ENCODE measurements at places on chromosomes 7 and 10. TPM values are rescaled to one million over a fixed set of nuclear protein-coding genes. Genes with fewer than 3 reads are reported as not detected.

- DNase-seq, result no peak
Observed at GRCh38 chr7:39459636-39460035, 106.6 kb upstream of the YAE1 start.

- no peak for DNase-seq
Observed at GRCh38 chr7:144565586-144565985, 162.1 kb upstream of the NOBOX start.

DNA sequence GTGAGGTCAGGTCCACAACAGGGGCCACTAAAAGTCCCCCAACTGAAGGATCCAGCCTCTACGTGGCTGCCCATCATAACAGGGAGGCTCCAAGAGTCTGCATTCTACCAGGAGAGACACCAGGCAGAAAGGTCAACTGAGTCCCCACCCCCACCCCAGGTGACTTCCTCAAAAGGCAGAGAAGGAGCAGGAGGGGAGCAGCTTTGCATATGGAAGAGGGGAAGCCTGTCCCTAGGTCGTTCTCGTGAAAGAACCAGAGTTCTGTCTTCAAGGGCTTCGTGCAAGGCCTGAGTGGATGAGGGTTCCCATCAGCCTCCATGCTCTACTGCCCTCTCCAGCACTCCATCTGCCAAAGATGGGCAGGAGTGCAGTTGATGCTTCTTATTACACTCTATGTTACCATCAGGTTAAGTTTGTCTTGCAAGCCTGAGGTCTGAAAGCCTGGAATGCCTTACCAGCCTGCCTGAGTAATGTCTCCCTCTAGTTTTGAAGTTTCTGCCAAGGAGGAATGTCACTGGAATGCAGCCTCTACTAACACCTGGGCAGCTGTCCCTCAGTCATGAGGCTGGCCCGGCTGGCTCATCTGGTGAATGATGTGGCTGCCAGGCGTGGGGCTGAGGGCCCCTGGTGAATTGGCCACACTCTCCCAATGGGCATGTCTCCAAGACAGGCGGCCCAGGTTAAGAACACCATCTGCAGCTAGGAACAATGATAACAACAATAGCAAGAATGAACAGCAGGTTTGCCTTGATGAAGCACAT is 54.3 kb upstream of the SMNDC1 start:
- peak; percentile 81 for DNase-seq

GRCh38 chr7:121515229-121515628 is 119.1 kb upstream of the FAM3C start:
- DNase-seq, result peak; percentile 19

DNA sequence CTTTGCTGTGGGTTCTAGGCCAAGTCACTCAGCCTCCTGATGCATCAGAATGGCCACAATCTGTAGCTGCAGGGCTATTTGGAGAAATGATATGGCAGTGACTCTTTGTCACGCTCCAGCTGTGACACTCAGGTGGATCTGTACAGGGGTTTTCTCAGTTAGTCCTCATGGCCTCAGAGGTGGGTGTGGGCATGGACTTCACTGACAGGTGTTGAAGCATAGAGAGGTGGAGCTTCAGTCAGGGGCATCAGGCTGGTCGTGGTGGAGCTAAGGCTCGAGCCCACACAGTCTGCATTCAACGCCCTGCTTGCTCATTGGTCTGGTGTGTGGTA is 21.2 kb downstream of the PALD1 start:
- DNase-seq, result no peak

- no peak for DNase-seq
Observed at GRCh38 chr7:26532471-26532870, 240.8 kb downstream of the SNX10 start.

DNA sequence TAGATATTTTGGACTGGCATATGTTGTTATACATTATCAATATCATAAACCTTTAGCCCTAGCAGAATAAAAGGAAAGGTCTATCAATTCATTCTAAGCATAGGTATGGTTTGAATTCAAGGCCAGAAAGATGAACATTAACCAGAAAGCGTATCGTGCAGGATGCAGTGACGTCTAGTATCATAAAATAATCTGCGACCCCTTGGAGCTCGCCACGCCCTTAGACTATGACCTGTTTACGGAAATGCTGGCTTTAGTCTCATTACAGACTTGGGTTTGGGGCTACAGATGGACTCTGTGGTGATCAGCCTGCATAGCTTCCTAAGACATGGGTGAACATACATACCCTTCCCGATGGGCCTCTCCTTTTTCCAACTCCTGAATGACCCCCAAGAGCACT is 21.5 kb downstream of the INSYN2A start:
- no peak for DNase-seq

DNA sequence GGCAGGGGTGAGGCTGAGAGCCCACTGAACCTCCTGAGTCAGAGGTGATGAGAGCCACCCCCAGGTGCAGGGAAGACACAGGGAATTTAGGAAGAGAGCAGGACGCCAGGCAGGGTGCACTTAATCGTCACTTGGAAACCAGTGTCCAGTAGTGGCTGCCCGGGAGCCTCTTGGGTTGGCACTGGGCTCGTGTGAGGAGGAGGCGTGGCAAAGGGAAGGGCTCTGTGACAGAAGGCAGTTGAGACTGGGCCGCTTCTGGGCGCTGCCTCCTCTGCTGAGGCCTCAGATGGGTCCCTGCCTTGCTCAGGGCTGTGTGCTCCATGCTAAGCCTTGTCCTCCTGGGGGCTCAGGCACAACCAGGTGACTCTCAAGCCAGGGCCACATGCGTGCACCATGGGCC is 13.3 kb downstream of the RET start:
- DNase-seq, result no peak

DNA sequence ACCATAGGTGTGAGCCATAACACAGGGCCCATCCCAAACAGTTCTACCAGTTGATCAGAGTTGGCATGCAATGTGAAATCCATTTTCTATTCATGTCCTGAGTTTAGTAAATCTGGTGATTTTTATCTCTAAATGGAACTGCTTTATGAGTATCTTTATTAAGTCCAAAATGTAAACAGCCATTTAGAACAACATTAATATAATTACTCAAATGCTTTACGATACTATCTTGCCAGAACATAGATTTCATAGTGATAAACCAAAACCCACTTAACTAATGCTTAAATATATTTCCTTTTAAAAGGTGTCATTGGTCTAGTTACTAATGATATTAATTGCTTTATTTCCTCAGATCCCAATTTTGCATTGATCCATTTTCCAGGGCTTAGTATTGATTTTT is 80.7 kb downstream of the PLCE1 start:
- no peak for DNase-seq

- DNase-seq, result no peak
Observed at GRCh38 chr10:97584798-97585438, 729 bp downstream of the HOGA1 start.

DNA sequence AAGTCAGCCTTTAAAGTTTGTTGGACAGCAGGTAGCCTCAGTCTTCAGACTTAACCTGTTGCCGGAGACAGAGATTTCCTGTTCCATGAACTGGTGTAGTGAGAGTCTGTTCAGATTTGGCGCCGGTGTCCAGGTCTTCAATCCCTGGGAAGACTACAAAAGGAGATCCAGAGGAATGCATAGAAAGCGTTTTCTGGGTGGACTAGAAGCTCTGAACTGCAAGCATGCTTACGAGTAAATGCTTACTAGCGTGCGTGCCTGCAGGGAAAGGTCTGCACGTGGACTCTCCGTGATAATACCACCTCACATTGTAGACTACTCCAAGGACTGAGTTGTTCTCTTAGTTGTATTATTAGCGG is 878 bp downstream of the GLRX3 start:
- DNase-seq, result peak; percentile 17

Gene HABP2
- not detected for total RNA-seq

Gene TAF5
- total RNA-seq, result 7.0 TPM

Gene FAM237B
- total RNA-seq, result not detected

Gene ADAP1
- 31.2 TPM for total RNA-seq

All from PC-3 (cell line).